Stimulated activated CD4-positive, alpha-beta T cell treated with anti-CD3 and anti-CD28 coated beads, Interleukin-15, amount 100 ng/mL, for 48 hours (primary cell): ENCODE measurements at places on chromosomes 1 and 21.

GRCh38 chr1:161198897-161199431 is at the start of gene ADAMTS4:
TSS of gene ADAMTS4 (minus strand) at chr1:161199054. CDS start at chr1:161198627, 427 bp downstream.
- no peak for DNase-seq

- DNase-seq: no peak
These were observed at the start of gene NKAIN1 for GRCh38 chr1:31239653-31240241. TSS of gene NKAIN1 (minus strand) at chr1:31239887. CDS start at chr1:31239547, 340 bp downstream.

DNA sequence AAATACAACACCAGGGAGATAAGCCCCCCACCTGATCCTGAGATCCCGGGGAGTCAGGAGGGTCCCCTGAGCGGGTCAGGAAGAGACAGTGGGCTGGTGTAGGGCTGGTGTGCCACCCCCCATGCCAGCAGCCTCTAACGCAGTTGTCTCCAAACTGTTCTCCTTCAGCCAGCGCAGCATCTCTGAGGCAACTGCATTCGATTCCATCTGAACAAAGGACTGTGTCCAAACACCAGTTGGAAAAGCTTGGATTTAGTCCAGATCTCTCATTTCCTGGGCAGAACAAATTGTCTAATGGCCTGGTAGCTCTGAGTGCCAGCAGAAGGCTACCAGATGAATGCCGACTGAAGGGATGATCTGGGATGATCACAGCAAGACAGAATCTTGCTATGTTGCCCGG is 44.1 kb upstream of the EIF4G3 start:
- no peak for DNase-seq

- no peak for DNase-seq
These were observed 592 bp downstream of the AGRN start for GRCh38 chr1:1020415-1021009.

DNA sequence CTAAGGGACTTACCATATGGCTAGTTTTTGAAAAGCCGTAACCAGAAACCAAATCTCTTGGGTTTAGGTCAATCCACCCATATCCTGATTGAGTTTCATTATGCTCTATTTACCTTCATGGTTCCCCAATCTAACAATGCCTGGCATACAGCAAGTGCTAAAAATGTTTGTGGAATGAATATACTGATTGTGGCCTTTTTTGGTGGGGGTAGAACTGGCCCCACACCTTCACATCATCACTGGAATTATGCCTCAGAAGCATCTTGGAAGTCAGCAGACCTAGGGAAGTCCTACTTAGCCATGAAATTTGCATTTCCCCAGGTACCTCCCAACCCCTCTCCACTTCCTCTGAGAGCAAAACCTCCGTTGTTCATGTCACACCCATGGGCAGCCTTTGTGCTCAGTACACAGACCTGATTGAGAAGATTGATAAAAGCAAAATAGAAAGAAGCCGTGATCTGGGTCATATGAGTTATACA is 17.8 kb upstream of the SLAMF1 start:
- DNase-seq: no peak

DNA sequence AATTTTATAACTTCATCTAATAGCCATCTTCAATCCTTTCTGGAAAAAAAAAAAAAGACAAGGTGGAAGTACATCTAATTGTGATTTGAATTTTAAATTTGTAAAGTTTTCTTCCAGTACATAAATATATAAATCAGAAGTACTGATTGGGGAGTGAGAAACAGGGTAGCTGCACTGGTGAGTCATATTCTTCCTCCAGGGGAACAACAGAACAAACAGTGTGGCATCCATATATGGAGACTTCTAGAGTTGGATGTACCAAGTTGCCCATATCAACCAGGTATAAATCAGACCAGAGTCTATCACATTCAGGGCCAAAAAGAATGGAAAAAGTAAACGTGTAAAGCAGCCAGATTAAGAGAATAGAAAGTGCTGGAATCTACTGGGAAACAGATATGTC is 66.0 kb upstream of the NRIP1 start:
- DNase-seq: no peak

GRCh38 chr1:201358596-201358995 is 18.9 kb downstream of the TNNT2 start:
- DNase-seq: no peak

GRCh38 chr1:206878456-206878855 is 13.0 kb downstream of the IL20 start:
- no peak for DNase-seq

DNA sequence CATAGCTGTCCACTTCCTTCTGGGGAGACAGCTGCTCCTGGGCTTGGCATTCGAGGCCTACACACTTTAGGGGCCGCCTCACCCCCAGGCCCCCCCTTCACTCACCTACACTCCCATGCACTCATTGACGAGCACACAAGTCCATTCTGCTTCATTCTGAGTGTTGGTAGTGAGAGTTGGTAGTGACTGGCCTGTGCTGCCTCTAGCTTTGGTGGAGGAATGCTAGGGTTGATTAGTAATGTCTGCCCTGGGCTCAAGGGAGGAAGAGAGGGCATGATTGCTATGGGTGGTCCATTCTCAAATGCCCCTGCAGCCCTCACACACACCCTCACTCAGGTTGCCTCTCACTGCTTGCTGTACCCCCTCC is 30.4 kb downstream of the TRIM11 start:
- DNase-seq: no peak

GRCh38 chr21:34029743-34030528 is 43.4 kb upstream of the MRPS6 start:
- peak; percentile 40 for DNase-seq
